MCF 10A (cell line): ENCODE measurements at places on chromosomes 13 and 19.
A peak's percentile ranks its signal among the peaks of the same experiment; 100 is the strongest.

DNA sequence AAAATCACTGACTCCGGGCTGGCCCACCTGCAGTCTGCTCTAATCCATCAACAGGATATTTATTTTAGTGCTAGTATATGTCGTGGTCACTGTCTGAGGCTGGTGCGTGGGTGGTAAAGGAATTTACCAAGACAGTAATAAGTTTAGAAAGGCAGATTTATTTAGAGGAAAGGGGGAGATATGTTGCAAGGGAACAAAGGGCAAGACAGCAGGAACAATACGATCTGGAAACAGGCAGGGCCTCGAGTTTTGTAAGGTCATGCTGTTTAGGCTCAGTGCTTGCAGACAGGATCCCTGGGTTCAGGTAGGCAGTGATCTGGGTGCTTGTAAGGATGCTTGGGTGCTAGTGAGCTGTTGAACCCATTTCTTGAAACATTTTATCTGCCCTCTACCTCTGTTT is 748.2 kb upstream of the SLITRK5 start:
- no peak for DNase-seq

GRCh38 chr13:22121146-22121739 is 450.4 kb downstream of the FGF9 start:
- DNase-seq = no peak

DNA sequence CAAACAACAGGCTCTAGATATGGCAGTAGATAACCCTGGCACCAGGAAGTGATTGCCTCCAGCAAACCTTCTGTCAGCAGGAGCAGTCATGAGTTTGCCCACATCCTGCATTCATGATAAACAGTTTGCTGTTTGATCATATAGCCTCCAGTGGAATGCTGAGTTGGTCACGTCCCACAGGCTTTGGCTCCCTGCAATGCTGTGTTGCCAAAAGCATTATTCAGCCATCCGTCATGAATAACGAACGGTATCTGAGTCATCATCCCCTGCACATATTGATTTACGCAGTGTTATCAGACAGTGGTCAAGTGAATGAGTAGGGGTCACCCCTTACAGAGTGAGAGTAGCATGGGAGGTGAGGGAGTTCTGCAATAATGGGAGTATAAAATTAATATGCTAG is 21.9 kb upstream of the ZNF432 start:
- DNase-seq = no peak

GRCh38 chr13:24306632-24307031 is 2.7 kb upstream of the C1QTNF9 start:
- no peak for DNase-seq

DNA sequence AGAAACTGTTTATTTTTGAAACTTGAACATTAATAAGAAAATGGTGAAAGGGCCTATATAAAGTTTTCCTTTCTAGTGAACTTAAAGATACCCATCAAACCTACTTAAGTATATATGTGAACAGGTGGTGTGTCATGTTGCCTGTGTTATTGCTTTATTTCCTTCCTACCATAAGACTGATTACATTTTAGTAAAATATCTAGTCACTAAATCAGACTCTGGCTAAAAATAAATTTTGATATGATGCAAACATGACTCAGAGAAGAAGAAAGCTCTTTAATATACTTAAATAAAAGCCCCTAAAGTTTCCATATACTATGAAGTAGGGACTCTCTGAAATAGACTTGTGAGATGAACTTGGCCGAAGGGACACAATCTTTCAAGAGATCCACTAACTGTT is 35.1 kb upstream of the FBXL3 start:
- DNase-seq = no peak

GRCh38 chr13:36072152-36072935 is 58.8 kb downstream of the DCLK1 start:
- DNase-seq = no peak

GRCh38 chr13:40350283-40350992 is 316.0 kb downstream of the FOXO1 start:
- DNase-seq = peak; percentile 85

- no peak for DNase-seq
Observed at GRCh38 chr13:48186722-48187121, 46.3 kb upstream of the ITM2B start.

GRCh38 chr19:17327654-17328516 is 6.8 kb downstream of the ANO8 start:
- no peak for DNase-seq

DNA sequence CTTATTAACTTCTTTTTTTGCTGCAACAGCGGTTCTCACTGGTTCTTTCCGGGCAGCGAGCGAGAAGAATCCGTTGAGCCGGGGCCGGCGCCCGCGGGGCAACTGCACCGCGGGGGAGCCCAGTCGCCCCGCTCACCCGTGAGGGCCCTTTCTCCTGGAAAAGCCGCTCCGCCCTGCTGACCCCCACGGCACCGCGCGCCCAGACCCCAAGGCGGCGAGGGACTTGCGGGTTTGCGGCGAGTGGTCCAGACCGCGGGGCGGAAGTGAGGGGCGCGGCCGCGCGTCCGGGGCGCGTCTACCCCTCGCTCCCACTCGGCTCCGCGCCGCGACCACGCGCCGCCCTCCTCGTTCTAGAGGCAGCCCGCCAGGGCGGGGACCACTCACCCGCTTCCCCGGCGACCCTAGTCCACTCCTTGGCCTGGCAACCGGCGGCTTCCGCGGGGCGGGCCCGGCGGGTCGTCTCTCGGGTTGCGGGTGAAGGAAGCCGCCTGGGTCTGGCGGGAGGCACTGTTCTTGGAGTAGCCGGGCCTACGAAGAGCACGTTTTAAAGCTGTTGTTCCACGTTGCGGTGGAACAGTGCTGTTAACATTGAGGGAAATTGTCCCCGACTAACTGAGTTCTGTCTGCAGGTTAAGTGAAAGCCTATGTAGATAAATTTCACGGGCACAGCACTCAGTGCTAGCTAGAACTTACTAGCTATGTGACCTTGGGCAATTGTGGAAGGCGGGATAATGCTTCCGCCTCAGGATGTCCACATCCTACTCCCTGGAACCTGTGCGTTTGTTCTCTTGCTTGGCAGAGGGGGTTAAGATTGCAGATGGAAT is at the start of gene NEK3:
Gene NEK3, minus strand, starts transcription at position 439 of the 824 bp plus-strand sequence. CDS start 3,406 bp downstream, outside the sequence.
- peak; percentile 71 for DNase-seq

DNA sequence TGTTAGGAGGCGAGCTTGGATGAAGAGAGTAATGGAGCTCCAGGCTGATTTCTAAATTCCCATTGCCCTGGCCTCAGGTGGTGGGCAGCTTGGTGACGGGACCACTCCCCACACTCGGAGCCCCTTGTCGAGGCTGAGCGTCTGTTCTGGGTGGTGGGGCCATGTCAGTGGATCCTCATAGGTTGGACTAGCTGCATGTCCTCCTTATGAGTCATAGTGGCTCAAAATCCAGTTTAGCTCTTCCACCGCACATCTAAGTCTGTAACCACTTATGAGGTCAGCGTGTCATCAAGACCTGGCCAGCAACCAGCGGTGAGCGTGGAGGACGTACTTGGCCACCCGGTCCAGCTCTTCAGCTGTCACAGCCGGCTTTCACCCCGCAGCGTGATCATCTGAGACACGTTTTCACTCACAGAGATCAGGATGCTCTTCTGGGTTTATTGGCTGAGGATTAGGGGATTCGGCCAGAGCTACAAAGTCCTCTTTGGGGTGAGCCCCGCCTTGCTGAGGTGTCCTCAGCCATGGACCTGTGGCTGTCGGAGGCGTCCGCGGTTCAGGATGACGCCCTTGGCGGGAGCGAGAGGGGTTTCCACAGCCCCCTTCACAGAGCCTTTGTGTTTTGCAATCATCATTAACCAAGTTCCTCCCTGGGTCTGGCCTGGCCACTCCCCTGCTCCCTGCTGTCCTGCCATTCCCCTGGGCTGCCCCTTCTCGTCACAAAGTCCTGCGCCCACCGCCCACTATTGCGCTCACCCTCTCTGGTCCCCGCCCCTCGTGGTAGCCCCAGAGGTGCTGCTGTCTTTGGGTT is 41.9 kb downstream of the ADPRHL1 start:
- DNase-seq = peak; percentile 75

- DNase-seq = no peak
Observed at GRCh38 chr13:21009036-21009435, 52.4 kb downstream of the LATS2 start.

- DNase-seq = no peak
Observed at GRCh38 chr13:74056801-74057542, 77.2 kb downstream of the KLF12 start.

GRCh38 chr13:88585861-88586260 is 914.7 kb downstream of the SLITRK5 start:
- DNase-seq = no peak

DNA sequence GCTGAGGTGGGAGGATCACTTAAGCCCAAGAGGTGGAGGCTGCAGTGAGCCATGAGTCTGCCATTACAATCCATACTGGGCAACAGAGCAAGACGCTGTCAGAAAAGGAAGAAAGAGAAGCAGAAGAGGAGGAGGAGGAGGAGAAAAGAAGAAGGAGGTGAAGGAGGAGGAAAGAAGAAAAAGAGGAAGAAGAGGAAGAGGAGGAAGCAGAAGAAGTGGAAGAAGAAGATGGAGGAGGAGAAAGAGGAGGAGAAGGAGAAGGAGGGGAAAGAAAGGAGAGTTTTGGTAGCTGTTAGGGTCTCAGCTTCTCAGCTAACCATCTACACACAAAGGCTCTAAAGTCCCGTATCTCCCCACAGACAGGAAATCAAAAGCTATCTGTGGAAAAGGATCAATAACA is 23.7 kb upstream of the PLEKHF1 start:
- DNase-seq = no peak

DNA sequence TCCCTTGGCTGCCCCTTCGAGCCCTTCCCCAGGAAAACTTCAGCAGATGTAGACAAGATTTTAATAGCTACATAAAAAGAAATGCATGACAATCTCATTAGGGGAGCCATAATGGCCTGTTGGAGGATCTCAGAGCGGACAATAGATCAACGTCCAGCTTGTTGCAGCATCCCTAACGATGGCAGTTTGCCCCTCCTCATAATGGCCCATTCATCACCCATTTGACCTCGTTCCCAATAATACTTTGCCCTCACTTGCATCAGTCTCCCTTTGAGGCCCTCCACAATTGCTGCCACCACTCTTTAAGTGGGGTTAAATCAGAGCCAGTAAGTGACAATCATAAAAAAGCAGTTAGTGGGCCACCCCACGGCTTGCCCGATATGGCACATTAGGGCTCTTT is 84.7 kb upstream of the PCDH8 start:
- DNase-seq = no peak

DNA sequence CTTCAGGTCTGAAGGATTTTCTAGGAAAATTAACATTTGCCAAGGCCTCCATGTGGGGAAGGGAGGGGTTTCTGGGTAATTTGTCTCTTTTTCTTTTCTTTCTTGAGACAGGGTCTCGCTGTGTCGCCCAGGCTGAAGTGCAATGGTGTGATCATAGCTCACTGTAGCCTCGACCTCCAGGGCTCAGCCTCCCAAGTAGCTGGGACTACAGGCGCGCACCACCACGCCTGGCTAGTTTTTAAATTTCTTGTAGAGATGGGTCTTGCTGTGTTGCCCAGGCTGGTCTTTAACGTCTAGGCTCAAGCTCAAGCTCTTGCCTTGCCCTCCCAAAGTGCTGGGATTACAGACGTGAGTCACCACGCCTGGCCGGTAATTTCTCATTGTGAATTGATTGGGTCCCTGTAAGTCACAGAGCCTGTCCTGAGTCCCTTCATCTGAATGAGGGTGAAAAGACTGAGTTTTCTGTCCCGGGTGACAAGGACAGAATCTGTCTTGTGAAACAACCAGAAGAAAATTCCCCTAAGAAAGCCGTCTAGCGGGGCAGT is 10.0 kb upstream of the SPC24 start:
- DNase-seq = no peak
